ENCODE measurements at places on chromosomes 2 and 18.

DNA sequence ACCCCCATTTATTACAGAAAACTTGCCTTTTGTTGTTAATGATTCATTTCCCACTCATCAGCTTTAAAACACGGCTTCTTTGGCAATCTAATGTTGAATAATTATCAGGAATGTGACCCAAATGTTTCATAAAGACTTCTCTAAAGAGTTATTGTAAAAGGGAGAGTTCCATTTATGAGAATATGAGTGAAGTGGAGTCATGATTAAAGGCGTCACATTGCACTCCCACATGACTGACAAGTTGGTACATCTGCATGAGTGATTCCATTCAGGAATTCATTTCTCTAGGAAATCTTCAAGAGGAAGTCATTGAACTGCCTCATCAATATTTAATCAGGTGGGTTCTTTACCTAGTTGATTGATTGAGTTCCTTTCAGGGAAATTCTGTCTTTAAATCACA, 184.8 kb downstream of the LNPK start:
- no peak for DNase-seq

GRCh38 chr2:67846370-67847070, 216.3 kb downstream of the C1D start:
- peak; percentile 67 for DNase-seq

DNA sequence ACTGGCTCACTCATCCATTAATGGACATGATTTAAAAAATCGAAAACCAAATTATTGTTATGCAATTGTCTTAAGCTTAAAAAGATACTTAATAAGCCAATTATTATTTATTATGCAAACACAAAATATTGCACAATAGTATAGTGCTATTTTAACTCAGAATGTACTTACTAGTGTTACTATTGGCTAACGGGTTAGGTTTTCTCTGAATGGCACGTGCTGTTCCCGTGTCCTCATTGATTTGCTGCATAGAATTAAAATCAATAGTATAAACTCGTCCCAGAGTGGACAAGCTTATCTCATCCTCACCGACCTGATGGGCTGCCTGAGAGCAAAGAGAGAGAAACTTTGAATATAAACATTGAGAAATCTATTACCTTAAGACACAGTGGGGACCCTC, 91.2 kb upstream of the DNER start:
- no peak for DNase-seq

DNA sequence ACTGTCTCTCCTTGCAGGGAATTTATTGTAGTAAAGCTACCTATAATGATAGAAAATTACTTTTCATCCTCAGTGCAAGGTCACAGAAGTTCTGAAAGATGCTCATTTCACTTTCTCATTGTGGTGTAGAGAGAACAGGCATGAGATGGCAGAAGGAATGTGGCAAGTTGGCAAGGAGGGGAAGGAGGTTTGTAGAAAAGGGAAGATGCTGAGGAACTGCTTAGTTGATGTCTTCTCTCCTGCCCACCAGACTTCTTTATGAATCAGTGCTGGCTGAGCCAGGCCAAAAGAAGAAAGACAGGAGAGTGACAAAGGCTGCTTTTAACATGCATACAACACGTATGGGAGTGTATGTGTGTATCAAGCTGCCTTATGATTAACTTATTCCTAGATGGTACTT, 164.4 kb downstream of the PRPF40A start:
- DNase-seq: no peak

- no peak for DNase-seq
These were observed 73.6 kb downstream of the ARL6IP6 start for GRCh38 chr2:152791979-152792378.

GRCh38 chr2:124450481-124450880, 425.4 kb downstream of the CNTNAP5 start:
- DNase-seq: no peak

DNA sequence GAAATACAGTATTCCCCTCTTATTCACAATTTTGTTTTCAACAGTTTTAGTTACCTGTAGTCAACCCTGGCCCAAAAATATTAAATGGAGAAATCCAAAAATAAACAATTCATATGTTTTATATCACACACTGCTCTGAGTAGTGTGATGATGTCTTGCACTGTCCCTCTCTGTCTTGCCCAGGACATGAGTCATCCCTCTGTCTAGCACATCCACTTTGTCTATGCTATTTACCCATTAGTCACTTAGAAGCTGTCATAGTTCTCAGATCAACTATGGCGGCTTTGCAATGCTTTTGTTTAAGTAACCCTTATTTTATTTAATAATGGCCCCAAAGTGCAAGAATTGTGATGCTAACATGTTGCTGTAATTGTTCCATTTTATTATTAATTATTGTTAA, 380.6 kb upstream of the REG3G start:
- no peak for DNase-seq

DNA sequence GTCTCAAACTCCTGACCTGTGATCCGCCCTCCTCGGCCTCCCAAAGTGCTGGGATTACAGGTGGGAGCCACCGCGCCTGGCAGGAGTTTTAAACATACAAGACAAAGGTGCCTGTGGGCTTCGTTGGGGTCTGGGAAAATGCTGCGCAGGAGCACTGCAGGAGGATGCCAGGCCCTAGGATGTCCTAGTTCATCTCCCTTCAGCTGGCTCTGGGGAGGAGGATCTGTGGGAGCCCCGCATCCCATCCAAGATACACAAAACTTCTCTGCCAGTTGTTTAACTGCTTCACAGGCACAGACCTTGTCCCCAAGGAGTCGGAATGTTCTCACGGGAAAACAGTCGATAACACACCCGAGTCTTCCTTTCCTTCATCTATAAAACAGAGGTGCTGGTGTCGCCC, 89.1 kb downstream of the POLR1A start:
- no peak for DNase-seq

DNA sequence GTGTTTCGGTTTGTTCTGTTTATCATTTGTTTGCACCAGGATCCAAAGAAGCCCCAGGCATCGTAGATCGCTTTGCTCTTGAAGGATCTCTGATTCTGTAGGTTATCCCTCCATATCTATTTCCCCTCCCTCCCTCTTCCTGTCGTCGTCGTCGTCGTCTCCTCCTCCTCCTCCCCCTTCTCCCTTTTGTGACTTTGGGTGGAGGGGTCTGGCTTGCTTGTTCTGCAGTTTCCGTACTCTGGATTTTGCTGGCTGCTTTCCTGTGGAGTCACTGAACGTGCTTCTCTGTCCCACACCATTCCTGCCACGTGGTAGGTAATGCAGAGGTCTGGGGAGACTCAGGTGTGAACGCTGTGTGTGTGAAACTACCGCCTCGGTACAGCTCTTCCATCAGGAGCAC, 225.0 kb downstream of the LDLRAD4 start:
- no peak for DNase-seq

DNA sequence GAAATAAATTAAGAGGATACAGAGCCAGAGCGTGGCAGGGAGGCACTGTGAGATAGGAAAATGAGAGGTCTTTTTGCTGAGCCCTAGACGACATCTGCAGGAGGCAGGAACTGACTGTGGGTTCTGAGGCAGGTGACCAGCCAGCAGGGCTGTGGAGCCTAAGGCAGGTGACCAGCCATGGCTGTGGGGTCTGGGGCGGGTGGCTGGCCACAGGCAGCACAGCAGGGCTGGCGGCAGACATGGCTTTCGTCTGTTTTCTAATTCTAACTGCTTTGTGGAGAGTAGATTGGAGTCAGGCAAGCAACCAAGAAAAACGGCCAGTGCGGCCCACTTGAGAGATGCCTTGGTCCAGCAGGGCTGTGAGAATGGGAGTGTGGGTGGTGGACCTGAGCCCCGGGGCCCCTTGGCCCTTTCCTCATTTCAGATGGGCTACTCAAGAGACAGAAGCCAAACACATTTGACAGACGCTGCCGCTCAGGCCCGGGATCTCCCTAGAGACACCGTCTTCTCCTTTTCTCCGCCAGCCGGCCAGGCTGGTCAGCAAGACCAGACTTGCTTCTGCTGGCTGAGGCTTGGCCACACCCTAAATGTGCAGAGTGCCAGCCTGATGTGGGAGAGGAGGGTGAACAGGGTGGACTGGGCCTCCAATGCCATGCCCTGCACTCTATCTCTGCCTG, 19.7 kb upstream of the GNAL start:
- no peak for DNase-seq

GRCh38 chr2:68743531-68743930, 8.9 kb downstream of the ARHGAP25 start:
- DNase-seq: no peak

GRCh38 chr2:39837856-39838453, 58.9 kb upstream of the THUMPD2 start:
- DNase-seq: no peak

GRCh38 chr2:171309455-171310286, 124.1 kb downstream of the METTL8 start:
- DNase-seq: no peak

DNA sequence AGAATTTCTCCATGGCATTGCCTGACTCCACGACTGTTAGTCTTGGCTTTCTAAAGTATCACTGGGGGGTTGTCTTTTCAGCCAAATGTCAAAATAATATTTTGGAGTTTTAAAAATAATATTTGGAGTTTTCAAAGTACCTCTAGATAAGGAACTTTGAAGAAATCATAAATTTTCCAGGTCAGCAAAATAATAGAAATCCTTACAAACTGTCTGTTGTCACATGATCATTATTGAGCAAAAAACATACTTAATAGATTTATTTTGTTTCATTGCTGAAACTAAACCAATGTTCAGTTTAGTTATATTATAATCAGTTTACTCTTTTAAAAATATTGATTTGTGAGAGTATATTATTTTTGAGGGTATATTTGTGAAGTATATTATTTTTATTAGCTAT, 85.7 kb downstream of the APLF start:
- DNase-seq: no peak

DNA sequence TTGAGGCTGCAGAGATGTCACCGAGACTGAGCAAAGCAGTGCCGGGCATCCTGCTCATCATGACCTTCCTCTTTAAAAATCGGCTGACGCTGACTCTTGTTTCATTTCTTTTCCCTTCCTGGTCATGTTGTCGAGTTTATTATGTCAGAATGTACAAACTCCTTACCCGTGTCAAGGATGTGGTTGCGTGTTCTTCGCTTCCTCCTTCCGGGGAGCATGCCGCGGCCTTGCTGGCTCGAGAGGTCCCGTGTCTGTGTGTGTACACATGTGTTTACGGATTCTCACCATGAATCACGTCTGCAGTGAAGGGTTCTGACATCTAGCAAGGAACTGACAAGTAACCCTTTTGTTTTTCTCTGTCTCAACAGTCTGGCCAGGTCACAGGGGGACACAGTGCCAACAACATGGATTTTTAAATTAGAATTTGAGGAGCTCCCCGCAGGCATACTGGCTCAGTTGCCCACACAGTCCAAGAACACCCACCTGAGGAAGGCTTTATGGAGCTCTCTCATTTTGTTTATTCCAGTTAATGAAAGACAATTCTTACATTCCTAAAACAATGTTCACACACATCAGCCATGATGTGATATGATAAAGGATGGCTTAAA, 60.2 kb downstream of the MYT1L start:
- DNase-seq: no peak

DNA sequence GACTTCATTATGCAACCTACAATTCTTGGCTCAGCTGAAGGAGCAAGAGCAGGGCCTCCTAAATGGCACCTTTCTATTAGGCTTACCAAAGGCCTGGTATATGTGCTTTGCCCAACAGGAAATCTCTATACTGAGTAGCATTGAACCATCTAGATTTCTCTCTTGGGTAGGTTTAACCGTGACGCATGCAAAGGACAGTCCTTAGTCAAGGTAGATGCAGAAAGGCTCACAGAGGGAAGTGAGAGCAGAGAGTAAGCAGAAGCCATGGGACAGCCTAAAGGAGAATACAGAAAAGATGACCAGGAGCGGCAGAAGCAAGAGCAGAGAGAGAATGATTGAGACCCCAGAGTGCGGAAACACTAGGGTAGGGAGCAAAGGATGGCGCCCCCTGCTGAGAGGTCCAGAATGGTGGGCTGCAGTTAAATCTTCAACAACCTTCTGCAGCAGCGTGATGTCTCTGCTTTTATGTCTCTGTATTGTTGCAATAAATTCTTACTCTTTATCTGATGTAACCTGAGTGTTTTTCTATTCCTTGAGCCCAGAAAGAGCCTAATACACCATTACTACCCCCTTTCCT, 4.7 kb upstream of the OSBPL1A start:
- DNase-seq: peak; percentile 13

DNA sequence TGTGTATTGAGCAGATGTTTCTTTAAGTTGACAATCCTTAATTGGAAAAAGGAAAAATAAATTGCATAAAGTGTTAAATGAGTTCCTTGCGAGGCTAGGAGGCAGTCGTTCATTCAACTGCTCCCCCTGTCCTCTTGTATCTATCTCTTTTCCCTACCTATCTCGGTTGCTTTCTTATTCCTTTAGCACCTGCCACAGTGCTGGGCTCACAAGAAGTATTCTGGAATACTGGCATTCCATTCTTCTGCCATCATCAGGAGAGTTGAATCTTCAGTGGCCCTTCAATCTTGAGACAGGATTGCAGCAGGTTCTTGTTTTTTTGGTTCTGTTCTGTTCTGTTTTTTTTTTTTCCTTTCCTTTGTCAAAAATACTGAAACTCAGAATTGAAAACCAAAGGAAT, 143.1 kb upstream of the AQP4 start:
- DNase-seq: no peak

DNA sequence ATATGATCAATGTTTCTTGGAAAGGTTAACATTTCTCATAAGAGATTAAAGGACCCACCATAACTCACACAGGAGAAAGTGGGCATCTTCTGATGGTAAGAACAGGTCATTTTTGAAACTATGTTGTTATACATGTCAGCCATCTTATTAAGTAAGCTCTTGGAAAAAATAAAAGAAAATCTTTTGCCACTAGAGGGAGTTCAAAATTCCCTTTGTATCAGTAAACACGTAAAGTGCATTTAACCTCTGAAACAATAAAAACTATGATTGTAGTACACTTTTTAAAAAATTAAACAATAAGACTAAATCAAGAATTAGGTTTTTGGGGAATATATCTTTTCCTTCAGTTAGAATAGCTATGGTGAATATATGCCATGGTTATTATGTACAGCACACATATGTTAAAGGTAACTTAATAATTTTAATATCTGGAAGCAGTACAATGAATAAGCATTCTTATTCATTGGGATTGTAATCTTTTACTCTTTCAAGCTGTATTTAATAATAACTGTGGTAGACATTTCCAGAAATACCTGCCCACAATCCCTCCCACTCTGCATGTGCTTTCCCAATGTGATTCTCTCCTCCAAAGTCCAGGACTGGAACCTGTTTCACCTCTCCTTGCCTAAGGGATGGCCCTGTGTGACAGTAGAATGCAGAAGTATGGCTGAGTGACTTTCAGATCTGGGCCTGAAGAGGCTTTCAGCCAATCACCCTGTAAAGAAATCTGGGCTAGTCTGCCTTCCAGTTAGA, 64.2 kb downstream of the RBMS1 start:
- DNase-seq: peak; percentile 37

- DNase-seq: peak; percentile 32
These were observed 8.4 kb upstream of the NMI start for GRCh38 chr2:151297882-151298281.
